ENCODE measurements at places on chromosomes 1 and 21. TPM values are rescaled to one million over a fixed set of nuclear protein-coding genes. Genes with fewer than 3 reads are reported as not detected.
A peak's percentile ranks its signal among the peaks of the same experiment; 100 is the strongest.

The RAP1GAP gene
- 2.2 TPM for total RNA-seq

The TTC34 gene
- under 0.01 TPM for total RNA-seq

The HRNR gene
- 2.2 TPM for total RNA-seq

The LCE2A gene
- total RNA-seq = not detected

- no peak for DNase-seq
Observed at GRCh38 chr1:116362050-116362449, 11.0 kb upstream of the ATP1A1 start.

DNA sequence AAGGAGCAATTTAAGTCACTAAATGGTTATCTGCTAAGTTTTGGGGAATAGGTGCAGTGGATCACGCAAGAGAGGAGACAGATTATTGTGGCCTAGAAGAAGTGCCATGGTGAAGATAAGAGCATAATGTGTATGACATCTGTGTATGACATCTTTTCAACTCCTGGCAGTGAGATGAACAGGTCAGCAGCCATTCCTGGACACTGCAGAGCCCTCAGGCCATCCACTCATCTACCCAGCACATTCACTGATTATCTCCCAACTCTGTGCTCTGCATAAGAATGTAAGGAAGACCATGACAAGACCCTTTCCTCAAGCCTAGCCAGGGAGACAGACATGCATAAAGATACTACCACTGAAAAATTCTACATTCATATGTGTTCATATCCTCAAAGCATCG lies 73.7 kb downstream of the DDR2 start:
- no peak for DNase-seq

DNA sequence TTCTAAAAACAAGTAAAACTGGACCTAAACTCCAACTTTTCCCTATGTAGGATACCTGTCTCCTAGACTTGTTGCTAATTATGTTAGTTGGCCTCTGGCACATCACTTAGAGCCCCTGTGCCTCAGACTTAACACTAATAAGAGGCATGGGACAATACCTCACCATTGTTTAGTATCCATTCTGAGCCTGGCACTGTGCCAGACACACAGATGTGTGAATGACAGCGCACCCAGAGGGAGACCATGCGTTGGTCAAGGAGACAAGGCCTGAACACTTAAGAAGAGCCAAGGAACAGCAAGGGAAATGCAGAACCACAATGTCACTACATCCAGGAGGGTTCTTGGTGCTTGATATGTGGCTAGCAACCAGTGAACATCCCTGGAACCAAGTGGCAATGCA lies 189.1 kb downstream of the FGGY start:
- DNase-seq = no peak

GRCh38 chr1:42949312-42950115 lies 9.2 kb downstream of the SLC2A1 start:
- no peak for DNase-seq

DNA sequence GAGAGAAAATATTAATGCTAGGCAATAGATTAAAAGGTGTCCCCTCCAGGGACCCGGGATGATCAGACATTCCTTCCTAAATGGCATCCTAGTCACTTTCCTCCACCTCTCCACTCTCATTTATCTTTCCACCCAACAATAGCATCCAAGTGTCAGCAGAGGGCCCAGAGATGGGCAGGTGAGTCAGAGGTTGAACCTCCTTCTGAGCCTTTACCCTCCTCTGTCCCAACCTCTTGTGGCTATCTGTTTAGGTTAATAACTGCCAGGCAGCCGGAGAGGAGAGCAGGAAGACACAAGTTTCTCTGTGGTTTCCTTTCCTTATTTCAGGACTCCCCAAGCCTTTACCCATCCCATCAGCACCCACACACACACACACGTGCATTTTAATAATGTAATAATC lies 4.1 kb downstream of the GJA5 start:
- no peak for DNase-seq

- no peak for DNase-seq
Observed at GRCh38 chr1:11746795-11747487, 11.0 kb downstream of the AGTRAP start.

GRCh38 chr1:95532335-95532734 lies 298.3 kb downstream of the RWDD3 start:
- no peak for DNase-seq

DNA sequence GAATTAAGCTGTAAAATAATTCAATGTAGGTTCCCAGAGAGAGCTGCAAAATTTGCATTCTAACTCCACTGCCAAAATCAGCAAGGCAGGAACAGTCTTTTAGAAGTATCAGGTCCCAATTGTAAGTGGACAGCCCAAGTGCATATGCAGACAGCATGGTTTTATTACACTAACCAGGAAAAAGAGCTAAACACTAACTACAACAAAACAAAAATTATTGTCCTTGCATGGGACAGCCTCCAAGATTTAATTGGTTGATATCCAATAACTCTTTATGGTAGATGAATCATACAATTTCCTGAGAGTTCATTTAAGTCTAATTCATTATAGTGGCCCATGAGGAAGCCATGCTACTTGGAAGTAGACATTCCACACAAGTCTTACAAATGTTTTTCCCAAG lies 154.3 kb upstream of the ZNF648 start:
- no peak for DNase-seq

- DNase-seq = peak; percentile 94
Observed at GRCh38 chr1:160993544-160994193, 27.3 kb downstream of the F11R start.

Measured in umbilical cord (tissue), 2 donors.